ENCODE measurements at places on chromosomes 7 and 10. TPM values are rescaled to one million over a fixed set of nuclear protein-coding genes. Genes with fewer than 3 reads are reported as not detected.

NANOS1 gene
- 3.8 TPM for total RNA-seq

SPDYE6 gene
- not detected for total RNA-seq

NODAL gene
- total RNA-seq: not detected

FAM25C gene
- total RNA-seq: not detected

TRPV5 gene
- total RNA-seq: not detected

CAMK2B gene
- total RNA-seq: 0.09 TPM

DGKI gene
- total RNA-seq: 0.86 TPM

GSAP gene
- total RNA-seq: 1.8 TPM

GPR15LG gene
- total RNA-seq: not detected

WNT2 gene
- 0.06 TPM for total RNA-seq

CCDC6 gene
- 26.0 TPM for total RNA-seq

GHRHR gene
- 0.29 TPM for total RNA-seq

ZCCHC24 gene
- total RNA-seq: 4.9 TPM

UNC5B gene
- total RNA-seq: 0.48 TPM

HOXA2 gene
- 0.99 TPM for total RNA-seq

AKR1C8 gene
- total RNA-seq: 0.21 TPM

CALCR gene
- not detected for total RNA-seq

LIPM gene
- total RNA-seq: not detected

SGCE gene
- 55.7 TPM for total RNA-seq

CALML5 gene
- total RNA-seq: not detected

UCMA gene
- total RNA-seq: not detected

GIMAP6 gene
- total RNA-seq: not detected

NPC1L1 gene
- total RNA-seq: 0.06 TPM

CPA1 gene
- total RNA-seq: not detected

TAS2R3 gene
- total RNA-seq: not detected

FAM13C gene
- total RNA-seq: not detected

CCL24 gene
- not detected for total RNA-seq

MSRB2 gene
- total RNA-seq: 12.7 TPM

NUTM2A gene
- 0.09 TPM for total RNA-seq

PKD2L1 gene
- 0.07 TPM for total RNA-seq

FGF8 gene
- not detected for total RNA-seq

PALD1 gene
- total RNA-seq: 7.9 TPM

CPXM2 gene
- not detected for total RNA-seq

SLC16A12 gene
- not detected for total RNA-seq

C10orf67 gene
- 0.11 TPM for total RNA-seq

TMEM60 gene
- 27.1 TPM for total RNA-seq

CTBP2 gene
- total RNA-seq: 94.1 TPM

CCDC3 gene
- total RNA-seq: 0.94 TPM

ANKRD2 gene
- total RNA-seq: 4.4 TPM

NPY4R2 gene
- total RNA-seq: 15.2 TPM

KCNIP2 gene
- 0.66 TPM for total RNA-seq

GRM3 gene
- not detected for total RNA-seq

DLX6 gene
- not detected for total RNA-seq

SFMBT2 gene
- 5.9 TPM for total RNA-seq

GNGT1 gene
- not detected for total RNA-seq

AKR1E2 gene
- 6.3 TPM for total RNA-seq

FAM25A gene
- not detected for total RNA-seq

MCM10 gene
- total RNA-seq: 27.1 TPM

ASAH2 gene
- total RNA-seq: 3.2 TPM

PNLIPRP3 gene
- not detected for total RNA-seq

RASSF4 gene
- 1.8 TPM for total RNA-seq

KIAA1217 gene
- 2.8 TPM for total RNA-seq

HABP2 gene
- total RNA-seq: 0.09 TPM

ZNF479 gene
- total RNA-seq: not detected

KAT6B gene
- 6.3 TPM for total RNA-seq

FAM25G gene
- 1.1 TPM for total RNA-seq

AKR1C3 gene
- total RNA-seq: 1,414 TPM

NKX2-3 gene
- 0.07 TPM for total RNA-seq
